ENCODE measurements at places on chromosomes 6 and 20.
A peak's percentile ranks its signal among the peaks of the same experiment; 100 is the strongest.

DNA sequence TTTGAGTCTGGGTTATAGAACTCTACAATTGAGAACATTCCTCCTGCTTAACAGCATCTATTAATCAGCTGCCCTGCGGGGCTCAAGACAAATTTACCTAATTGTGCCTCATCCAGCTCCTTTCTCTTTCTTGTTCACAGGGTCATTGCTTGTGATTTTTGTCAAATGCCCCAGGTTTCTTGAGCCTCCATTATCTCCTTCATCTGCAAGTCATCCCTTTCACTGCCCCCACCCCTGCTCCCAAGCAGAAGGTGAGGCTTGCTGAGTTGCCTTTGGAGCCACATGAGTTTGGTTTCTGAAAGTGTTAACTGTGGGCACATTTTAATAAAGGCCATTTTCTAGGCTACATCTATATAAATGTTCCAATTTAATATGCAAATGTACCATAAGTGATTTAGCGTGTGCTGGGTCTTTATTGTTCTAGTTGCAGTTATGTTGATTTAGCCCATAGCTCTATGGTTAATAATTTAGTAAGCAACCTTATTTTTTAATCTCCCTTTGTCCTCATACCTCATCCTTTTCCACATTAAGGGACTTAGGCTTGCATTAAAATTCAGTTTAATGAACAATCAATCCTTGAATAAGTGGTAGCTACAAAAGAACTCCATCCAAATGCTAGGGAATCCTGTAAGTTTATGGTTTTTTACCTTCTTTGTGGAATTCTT is 56.1 kb downstream of the VSTM2L start:
- no peak for DNase-seq

GRCh38 chr6:7590918-7591302 is 912 bp downstream of the SNRNP48 start:
- no peak for DNase-seq

DNA sequence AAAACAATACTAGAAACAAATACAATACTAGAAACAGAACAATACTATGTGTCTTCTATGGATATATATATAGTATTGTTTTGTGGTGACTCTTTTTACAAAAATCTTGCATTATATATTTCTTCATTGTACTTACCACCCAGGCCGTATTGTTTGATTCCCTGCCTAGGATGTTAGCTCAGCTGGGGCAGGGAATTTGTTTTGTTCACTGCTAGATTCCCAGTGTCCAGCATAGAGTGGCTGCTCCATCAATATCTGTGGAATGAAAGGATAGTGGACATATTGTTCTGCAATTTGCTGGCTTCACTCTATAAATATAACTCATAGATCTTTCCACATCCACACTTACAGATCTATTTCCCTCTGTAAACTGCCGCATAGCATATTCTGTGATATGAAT is 21.5 kb upstream of the PREX1 start:
- no peak for DNase-seq

- no peak for DNase-seq
Measured at GRCh38 chr6:158161566-158162254, 6.4 kb downstream of the SERAC1 start.

- DNase-seq = no peak
Measured at GRCh38 chr6:1435806-1436205, 46.4 kb downstream of the FOXF2 start.

DNA sequence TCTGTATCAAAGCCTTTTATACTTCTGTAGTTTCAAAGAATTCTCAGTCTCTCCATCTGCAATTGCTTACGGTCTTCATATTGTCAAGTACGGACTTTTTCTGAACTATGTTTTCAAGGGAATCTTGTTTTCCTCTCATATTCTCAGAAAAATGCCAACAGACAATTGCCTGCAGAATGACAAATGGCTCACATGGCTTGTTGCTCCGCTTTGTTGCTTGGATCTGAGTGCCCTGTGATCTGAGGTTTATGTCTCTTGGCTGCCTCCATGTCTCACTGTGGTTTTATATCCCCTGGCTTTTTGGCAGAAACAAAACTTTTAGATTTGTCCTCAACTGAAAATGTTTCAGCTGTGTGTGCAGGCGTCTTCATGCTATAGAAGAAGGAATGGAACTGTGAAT is 285.4 kb upstream of the CHD6 start:
- DNase-seq = no peak

GRCh38 chr20:21574443-21574842 is 60.6 kb upstream of the NKX2-2 start:
- no peak for DNase-seq

DNA sequence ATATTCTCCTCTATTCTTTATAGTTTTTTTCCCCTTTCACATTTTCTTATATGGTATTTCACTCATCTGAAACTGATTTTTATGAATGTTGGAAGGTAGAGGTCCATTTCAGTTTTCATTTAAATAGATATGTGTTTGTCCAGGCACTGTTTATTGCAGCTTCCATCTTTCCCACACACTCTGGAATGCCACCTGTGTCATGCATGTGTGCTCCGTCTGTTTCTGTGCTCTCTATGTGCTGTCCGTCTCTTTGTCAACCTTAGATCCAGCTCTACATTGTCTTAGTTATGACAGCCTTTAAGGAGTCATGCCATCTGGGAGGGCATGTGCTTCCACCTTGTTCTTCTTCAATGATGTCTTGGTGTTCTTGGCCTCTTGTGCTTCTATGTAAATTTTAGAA is 36.4 kb upstream of the RREB1 start:
- DNase-seq = no peak

DNA sequence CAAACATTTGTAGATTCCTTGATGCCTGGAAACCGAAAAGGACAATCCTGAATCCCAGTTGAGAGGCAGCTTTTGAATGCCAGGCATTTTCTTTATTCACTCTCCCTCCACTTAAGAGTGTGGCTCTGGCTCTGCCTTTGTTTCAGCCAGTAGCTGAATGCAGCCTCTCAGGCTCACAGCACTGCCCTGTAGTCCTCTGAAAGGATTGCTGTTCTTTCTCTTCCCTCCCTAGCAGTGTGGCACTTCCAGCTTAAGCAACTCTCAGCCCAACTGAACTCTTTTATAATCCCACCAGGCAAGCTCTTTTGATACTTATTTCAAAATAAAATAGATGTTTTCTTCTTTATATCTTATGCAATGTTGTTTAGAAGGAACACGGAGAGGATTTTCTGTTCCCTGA is 415.6 kb downstream of the GJA1 start:
- DNase-seq = peak; percentile 33

DNA sequence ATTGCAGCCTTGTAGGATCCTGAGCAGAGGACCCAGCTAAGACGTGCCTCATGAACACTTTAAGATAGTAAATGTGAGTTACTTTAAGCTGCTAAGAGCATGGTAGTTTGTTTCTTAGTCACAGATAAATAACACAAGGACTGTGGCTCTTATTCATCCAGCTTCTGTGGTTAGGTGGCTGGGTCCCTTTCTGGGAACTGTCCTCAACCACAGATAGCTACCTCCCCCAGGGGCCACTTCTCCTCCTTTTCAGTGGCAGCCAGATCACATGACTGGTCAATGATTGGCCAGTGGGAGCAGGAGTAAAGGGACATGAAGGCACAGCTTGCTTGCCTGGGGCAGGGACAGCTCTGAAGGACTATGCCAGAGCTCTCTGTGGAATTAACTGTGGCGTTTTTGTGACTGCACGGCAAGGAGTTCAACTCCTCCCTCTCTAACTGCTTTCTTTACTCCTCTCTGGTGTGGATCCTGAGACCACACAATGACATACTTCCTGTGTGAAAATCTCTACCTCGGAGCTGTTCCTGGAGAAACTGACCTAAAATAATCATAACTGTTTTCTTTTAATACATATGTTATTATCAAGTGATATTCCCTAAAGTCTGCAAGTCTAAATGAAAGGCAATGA is 76.5 kb downstream of the NRN1 start:
- no peak for DNase-seq

- no peak for DNase-seq
Measured at GRCh38 chr6:167802339-167802738, 24.4 kb upstream of the AFDN start.

DNA sequence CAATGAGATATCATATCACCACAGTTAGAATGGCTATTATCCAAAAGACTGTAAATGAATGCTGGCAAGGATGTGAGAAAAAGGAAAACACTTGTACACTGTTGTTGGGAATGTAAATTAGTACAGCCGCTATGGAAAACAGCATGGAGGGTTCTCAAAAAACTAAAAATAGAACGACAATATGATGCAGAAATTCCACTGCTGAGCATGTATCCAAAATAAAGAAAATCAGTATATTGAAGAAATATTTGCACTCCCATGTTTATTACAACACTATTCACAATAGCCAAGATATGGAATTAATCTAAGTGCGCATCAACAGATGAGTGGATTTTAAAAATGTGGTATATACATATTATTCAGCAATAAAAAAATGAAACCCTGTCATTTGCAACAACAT is 898.9 kb upstream of the MAN1A1 start:
- no peak for DNase-seq

GRCh38 chr20:40678286-40678875 is 10.7 kb downstream of the MAFB start:
- DNase-seq = no peak

DNA sequence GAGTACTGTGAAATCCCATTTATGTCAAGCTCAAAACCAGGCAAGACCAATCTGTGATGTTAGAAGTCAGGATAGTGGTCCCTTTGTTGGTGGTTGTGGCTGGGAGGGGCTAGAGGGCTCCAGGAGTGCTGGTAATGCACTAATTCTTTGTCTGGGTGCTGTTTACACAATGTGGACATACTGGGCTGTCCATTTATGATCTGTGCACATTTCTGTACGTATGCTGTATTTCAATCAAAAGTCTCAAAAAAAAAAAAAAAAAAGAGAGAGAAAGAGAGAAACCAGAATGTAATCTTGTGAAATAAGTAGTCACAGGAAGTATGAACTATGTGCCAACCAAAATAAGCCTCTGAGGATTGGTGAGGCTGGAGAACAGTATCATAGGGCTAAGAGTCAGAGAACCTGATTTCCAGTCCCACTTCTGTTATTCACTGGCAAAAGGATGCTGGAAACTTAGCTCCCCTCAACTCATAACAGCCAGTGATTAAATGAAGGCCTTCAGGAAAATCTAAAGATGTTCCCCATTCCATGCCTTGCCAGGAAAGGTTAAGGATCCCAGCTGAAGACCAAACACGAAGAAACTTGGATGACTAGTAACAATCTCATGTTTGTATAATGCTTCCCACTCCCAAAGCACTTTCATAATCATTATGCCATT is 19.6 kb upstream of the TRAM2 start:
- DNase-seq = no peak

DNA sequence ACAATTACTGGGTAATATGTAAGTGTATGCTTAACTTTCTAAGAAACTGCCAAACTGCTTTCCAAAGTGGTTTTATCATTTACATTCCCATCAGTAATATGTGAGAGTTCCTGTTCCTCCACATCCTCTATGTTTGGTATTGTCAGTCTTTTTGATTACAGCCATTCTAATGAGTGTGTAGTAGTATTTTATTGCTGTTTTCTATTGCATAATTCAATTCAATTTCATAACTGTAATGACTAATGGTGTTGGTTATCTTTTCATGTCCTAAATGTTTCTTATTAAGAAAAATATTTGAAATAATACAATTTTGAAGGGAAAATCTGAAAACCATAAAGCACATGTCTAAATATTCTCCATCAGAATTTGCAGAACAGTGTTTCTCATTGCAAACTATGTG is 119.3 kb downstream of the MAP3K7 start:
- DNase-seq = no peak

GRCh38 chr6:169905041-169905807 is 153.8 kb downstream of the ERMARD start:
- no peak for DNase-seq

GRCh38 chr6:3328796-3329195 is 70.0 kb downstream of the PSMG4 start:
- DNase-seq = peak; percentile 37

- DNase-seq = no peak
Measured at GRCh38 chr20:63488315-63489251, 10.3 kb downstream of the EEF1A2 start.

GRCh38 chr20:62305765-62306413 is 3.1 kb downstream of the ADRM1 start:
- DNase-seq = no peak

GRCh38 chr6:121516331-121516730 is 80.9 kb downstream of the GJA1 start:
- no peak for DNase-seq

DNA sequence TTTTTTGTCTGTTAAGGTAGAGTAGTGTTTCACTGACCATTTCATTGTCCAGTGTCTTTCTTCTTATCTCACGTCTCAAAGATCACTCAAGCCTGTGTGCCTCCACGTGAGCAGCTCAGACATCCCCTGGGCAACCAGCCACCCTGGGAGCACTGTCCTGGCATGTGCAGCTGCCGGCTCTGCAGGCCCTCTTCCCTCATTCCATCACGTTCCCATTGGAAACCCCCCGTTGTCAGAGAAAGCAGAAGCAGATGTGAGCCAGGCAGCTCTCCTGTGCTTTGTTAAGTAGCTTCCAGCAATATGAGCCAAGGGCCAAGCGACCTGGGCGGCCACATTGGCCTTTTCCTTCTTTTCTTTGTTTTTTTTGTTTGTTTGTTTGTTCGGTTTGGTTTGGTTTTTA is 233.2 kb upstream of the SYNDIG1 start:
- DNase-seq = no peak

- no peak for DNase-seq
Measured at GRCh38 chr20:48858075-48858790, 30.4 kb upstream of the PREX1 start.

DNA sequence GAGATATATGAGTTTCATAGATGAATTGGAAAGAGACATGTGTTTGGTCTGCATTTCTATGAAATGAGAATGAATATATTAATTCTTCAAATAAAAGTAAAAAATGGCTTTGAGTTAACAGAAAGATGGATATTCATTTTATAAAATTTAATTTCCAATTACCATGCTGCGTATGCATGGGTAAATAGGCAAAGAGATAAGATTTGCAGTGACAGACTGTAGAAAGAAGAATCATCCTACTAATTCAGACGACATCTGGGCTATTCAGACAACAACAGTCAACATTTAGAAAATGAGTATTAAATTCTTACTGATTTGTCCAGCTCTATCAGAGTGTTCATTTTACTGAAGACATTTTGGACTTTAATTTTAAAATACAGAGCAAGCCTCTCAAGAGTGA is 602.2 kb upstream of the NRSN1 start:
- DNase-seq = no peak

DNA sequence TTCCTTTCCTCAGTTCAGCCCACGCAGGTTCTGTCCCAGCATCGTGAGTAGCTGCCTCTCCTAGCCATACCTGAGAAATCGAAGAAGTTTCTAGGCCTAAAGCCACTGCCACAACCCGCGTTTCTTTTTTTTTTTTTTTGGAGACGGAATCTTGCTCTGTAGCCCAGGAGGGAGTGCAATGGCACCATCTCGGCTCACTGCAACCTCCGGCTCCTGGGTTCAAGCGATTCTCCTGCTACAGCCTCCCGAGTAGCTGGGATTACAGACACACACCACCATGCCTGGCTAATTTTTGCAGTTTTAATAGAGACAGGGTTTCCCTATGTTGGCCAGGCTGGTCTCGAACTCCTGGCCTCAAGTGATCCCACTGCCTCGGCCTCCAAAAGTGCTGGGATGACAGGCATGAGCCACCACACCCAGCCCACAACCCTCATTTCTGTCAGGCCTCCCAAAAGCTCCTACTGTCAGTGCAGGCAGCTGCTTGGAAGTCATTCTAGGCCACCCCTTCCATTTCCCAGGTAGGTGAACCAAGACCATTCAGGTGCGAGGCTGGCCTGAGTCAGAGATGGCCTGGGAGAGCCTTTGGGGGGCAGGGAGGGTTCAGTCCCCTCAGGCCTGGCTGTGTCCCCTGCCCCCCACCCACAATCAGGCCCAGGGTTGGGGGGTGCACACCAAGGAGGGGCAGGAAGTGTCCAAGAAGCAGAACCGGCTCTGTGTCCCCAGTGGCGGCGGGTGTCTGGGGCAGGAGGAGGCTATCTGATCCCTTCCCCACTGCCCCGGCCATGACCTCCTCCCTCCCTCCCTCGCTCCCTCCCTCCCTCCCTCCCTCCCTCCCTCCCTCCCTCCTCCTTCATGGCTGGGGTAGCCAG is 47.2 kb downstream of the NOL4L start:
- no peak for DNase-seq

Data from caudate nucleus (tissue), 63 donors.